Left cardiac atrium (tissue), 4 donors: ENCODE measurements at places on chromosomes 5 and 9. TPM values are rescaled to one million over a fixed set of nuclear protein-coding genes. Genes with fewer than 3 reads are reported as not detected.
A peak's percentile ranks its signal among the peaks of the same experiment; 100 is the strongest.

Gene MSMP
- not detected for total RNA-seq

Gene RNF208
- total RNA-seq: 15.6 TPM

Gene RUSC2
- 43.0 TPM for total RNA-seq

Gene RPP25L
- 20.8 TPM for total RNA-seq

Gene CDH9
- total RNA-seq: not detected

Gene CTNND2
- total RNA-seq: 4.8 TPM

Gene SPATA31A1
- not detected for total RNA-seq

Gene AGXT2
- total RNA-seq: not detected

Gene FAM221B
- total RNA-seq: not detected

Gene OR1L8
- not detected for total RNA-seq

Gene DAB2IP
- total RNA-seq: 41.6 TPM

Gene TAF1L
- total RNA-seq: not detected

Gene DDX4
- not detected for total RNA-seq

Gene ZDHHC11B
- total RNA-seq: 32.5 TPM

- DNase-seq: peak; percentile 26
Measured at GRCh38 chr5:124162767-124163532, 583.5 kb downstream of the ZNF608 start.

DNA sequence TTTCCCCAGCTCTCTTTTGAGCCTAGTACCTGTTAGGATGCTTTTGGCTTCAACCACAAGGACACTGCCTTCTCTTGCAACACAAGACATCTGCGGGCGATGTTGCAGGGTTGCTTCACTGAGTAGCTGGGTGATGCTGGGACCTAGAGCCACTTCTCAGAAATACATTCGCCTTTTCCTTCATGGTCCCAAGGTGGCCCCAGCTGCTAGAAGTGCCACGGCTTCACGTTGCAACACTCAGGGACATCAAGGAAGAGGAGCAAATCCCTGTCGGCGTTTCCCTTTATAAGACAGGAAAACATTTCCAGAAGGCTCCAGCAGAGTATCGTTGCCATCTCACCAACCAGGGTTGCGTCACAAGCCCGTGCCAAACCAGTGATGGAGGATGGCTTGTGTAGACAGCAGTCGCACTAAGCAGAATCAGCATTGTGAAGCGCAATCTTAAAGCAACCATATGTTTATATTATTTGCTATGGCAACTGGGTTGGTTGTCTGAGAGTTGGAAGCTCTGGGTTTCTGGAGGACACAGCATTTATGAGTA, 62.7 kb downstream of the ANKRD33B start:
- no peak for DNase-seq

DNA sequence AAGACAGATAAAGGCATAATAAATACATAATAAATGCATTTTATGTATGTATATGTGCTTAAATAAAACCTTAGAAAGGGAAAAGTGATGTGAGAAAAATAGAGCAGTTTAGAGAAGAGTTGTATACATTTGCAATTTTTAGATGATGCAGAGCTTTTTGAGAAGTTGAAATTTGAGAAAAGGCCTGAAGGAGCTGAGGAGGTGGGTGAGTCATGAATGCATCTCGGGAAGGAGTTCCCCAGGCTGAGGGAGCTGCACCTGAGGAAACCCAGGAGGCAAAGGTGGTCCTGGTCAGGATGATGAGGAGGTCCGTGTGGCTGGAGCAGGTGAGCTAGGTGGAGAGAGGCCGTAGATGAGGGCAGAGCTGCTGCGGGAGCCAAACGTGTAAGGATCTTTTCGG, 17.4 kb upstream of the CD180 start:
- DNase-seq: no peak

DNA sequence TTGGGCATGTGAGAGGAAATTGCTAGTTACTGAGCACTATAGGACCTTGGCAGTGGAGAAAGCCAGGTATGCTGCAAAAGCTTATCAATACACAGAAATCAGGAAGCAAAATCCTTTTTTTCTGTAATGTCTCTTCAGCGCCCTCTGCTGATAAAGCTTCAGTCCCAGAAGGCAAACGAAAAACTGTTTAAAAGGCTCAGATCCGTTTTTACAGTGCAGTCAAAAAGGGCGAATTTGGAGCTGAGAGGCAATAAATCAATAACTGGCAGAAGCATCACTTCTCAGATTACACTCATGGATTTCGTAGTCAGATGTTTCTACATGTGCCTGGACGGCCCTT, 1.1 kb upstream of the MAN2A1 start:
- no peak for DNase-seq

DNA sequence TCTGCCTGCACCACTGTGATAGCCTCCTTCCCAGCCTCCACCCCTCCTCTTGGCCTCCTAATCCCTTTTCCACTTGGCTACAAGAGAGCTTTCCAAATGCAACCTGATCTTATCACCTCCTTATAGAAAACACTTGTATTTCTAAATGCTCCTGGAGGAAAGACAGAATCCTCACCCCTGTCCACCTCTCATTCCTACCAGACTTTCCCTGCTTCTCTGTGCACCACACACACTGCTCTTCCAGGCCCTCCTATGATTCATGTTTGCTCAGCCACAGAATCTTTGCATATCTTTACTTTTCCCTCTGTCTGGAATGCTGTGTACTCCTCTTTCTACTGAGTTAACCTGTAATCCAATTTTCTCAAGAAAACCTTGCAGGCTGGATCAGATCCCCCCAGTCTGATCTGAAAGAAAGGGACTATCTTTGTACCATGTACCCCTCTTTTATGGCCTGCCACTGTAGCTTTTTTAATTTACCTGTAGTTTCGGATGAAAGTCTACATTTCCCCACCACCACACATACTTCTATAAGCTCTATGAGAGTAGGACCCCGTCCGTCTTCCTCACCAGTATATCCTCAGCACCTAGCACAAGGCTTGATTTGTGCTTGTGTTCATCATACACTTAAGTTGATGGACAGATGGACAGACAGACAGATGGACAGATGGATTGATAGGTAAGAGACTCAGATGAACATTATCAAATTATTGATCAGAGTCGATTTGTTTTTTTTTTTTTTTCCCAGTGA, 95.3 kb downstream of the GALNT10 start:
- DNase-seq: no peak

DNA sequence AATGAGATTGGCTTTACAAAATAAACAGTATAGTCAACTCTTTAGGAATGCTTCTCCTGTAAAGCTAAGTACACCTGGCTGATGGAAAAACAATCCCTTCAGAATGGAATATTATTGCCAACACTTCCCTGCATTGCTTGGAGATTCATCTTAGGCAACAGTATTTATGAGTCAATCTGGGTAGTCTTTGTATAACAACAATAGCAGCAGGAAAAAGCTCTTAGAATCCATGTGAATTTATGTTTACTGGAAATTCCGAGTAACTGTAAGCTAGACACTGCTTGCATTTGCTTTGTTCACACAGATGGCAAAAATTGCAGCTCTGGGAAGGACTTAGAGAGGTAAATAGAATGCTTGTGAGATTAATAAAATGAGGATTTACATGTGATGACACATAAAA, 101.7 kb upstream of the NTRK2 start:
- no peak for DNase-seq

DNA sequence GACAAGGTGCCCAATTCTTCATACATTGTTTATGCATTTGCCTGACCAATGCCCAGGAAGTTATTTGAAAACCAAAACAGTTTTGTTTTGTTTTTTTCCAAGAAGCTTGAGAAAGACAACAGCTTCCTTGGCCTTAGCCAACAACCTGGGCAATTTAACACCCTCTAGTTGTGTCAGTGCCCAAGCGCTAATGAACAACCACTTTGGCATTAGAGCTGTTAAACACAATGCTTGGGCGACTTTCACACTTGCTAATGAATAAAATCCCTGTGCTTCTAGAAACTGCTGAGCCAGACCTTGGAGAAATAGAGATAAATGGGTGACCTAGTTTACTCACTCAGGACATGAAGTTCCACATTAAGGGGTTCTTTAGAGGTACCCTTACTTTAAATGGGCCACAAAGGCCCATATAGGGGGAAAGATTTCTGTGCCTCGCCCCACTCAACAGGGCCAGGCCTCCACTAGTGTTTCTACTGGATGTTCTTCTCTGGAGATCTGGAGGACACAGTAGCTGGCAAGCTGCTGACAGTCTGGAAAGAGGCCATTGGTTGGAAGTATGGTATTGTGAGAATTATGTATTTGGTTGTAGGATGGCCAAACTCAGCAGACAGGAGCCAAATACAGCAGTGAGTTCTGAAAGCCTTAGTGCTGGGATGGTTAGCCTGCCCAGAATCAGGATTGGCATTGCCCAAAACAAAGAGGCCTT, 179.8 kb downstream of the DOCK8 start:
- DNase-seq: no peak

DNA sequence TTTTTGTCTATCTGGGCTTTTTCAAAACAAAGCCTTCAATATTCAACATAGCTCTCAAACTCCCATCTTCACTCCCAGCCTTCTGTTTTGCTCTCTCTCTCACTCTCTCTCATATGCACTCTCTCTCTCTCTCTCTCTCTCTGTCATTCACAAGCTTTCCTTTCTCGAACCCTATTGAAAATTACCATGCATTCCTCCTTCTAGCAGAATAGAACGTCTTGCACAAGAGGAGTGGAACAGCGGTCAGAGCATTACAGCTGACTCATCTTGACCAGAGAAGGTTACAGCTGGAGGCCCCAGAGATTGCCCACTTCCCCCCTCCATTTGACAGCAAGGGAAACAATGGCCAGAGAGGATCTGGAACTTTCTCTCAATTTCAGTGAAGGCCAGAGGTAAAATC, 51.0 kb upstream of the LIFR start:
- DNase-seq: no peak

GRCh38 chr9:95229230-95229915, 88.1 kb downstream of the FANCC start:
- DNase-seq: no peak

DNA sequence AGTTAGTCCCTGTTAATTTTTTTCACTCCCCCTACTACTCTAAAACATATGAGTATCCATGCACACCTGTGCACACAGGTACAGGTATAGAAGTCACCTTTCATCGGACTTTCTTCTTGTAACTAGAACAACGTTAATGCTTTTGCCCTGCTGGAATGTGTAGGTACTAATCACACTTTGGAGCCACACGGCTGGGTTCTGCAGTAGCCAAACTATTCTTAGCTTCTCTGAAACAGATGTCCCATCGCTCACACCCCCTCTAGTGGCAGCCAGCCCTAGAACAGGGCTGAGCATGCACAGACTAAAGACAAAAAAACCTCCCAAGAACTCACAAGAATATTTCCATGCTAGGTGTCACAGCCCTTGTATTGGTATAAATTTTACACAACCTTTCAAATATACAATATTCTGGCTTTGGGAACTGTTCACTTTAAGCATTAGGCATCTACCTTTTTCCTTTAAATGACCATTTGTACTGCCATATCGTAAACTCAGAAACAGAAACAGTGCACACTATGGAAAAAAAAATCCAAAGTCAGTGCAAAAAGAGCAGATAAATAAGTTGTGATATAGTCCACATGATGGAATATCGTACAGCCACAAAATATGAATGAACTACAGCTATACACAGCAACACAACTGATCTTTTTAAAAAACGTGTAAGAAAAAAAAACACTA, 64.0 kb downstream of the RETREG1 start:
- DNase-seq: peak; percentile 78

GRCh38 chr5:153835891-153836515, 202.7 kb downstream of the FAM114A2 start:
- DNase-seq: no peak

DNA sequence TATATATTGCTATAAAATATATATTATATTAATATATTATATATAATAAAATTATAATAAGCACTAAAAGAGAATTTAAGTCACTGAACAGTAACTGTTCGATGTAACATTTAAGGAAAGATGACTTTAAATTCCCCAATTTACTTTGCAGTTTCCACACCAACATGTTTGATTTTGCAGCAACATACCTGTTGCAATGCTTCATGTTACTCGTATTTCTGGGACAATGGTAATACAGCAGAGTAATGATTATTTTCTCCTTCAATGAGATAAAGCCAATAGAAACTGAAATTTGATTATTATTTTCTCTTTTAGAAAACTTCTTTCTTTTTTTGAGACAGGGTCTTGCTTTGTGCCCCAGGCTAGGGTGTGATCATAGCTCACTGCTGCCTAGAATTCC, 9.5 kb upstream of the NAA35 start:
- no peak for DNase-seq

DNA sequence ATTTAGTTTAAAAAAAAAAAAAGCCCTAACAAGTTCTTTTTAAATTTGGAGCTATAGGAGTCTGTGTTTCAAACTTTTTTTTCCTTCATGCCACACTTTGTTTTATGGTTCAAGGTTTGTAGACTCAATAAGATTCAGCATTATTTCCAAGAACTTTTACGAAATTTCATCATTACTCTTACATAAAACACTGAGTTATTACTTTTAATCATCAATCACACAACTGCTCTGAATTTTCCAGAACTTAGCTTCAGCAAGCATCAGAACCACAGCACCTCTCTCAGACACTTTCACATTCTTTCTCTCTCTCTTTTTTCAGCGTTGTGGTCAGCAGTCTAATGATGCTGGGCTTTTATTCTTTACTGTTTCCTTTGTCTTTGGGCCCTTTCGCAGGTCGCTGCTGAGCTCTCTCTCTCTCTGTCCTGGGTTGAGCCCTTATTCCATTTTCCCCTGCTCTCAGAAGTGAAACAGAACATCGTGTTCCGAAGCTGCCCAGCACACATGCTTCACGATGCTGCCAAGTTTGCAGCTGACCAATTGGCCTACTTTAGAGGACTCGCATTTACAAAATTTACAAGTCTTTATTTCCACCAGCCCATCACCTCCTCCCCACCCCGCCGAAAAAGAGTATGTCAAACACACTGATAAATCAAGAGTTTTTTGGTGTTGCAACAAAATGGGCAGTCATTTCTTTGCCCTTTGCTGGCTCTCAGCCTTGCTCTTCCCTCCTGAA, 44.6 kb upstream of the PIK3R1 start:
- peak; percentile 71 for DNase-seq

- no peak for DNase-seq
Measured at GRCh38 chr5:55570570-55570969, 35.8 kb upstream of the PLPP1 start.

DNA sequence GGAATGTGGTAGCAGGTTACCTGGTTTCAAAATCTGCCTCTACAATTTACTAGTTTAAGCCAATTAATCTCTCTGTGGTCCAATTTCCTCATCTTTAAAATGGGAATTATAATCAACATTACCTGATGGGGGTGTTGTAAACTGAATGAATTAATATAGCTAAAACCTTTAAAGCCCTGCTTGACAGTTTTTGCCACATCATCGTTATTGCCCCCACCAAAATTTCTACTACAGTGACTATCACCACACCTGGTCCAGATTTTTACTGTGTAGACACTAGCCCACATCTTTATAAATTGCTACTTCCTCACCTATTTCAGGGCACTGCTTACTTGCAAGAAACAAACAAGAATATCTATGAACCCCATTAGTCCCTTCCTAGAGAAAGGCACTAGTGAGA, 65.0 kb downstream of the MLLT3 start:
- no peak for DNase-seq

GRCh38 chr9:137318602-137319001, 16.5 kb upstream of the NRARP start:
- no peak for DNase-seq

- no peak for DNase-seq
Measured at GRCh38 chr9:134476942-134477335, 150.7 kb downstream of the RXRA start.
